ENCODE measurements at places on chromosomes 1 and 21.

DNA sequence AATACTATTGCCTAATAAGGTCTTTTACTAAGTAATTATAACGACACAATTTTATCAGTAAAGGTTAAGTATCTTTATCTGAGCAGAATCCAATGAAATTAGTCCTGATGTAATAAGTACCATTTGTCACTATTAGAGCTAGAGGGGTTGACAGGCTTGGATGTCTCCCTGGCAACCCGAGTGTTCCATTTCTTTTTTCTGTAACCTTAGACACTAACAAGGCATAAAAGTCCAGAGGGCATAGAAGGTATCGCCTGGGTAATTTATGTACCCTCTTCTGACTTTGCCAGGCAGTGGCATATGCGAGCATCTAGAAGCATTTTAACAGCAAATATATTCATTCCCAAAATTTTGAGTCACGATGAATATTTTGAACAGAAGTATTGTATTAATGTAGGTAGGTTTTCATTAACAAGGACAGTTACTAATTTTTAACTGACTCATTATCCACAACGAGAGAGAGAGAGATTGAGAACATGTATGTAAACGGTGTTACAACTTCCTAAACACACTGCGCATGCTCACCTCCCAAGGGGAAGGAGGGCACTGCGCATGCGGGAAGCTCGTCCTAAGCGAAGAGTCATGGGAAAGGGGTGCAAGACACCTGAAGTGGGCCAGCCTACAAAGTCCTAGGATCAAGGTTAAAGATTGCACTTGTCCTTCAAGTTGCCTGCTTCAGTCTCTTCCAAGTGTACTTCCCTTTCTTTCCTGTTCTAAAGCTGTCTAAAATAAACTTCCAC, 423.9 kb downstream of the DSCAM start:
- no peak for DNase-seq

GRCh38 chr1:225603538-225604354, 49.2 kb downstream of the ENAH start:
- no peak for DNase-seq

DNA sequence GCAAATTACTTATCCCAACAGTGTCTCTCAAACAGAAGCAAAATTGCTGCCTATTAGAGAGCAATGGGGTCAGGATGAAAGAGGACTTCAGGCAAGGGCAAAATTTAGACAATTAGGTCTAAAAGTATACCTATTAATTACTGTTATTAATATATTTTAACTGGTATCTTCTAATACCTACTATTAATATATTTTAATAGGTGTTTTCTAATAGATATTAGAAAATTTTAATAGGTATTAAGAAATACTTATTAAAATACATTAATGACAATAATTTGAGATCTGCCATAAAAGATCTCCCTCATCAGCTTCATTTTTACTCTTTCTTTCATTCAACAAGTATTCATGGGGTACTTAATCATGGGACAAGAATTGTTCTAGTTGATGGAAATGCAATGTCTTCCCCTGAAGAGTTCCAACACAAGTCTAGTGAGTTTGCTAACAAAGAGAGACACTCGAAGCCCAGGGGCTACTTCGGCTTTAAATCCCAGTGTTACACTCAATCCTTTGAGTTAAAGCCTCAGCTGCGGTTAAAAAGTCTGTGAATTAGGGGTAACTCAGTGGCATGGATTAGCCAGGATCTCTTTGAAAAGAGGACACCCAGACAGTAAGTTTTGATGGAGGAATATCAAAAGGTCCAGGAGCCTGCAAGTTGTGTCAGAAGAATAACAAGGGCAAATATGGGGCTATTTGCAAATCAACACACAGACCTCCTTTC, 44.1 kb downstream of the STYXL2 start:
- DNase-seq: no peak

DNA sequence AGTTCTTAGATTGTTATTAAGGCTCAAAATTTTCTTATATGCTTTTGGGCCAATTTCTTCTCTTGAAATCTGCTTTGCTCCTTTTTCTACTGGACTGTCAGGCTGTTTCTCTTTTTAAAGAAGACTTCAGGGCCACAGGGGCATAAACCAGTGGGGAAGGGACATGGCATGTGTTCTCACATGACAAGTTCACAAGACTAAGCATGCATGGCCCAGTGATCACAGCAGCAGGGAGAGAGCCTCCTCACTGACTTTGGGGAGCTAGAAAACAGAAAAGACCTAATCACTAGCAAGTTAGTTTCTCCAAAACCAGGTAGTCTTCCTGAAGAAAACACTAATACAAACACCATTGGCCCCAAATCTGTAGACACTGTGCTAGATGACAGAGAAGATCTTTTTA, 64.8 kb downstream of the RAB3GAP2 start:
- no peak for DNase-seq

DNA sequence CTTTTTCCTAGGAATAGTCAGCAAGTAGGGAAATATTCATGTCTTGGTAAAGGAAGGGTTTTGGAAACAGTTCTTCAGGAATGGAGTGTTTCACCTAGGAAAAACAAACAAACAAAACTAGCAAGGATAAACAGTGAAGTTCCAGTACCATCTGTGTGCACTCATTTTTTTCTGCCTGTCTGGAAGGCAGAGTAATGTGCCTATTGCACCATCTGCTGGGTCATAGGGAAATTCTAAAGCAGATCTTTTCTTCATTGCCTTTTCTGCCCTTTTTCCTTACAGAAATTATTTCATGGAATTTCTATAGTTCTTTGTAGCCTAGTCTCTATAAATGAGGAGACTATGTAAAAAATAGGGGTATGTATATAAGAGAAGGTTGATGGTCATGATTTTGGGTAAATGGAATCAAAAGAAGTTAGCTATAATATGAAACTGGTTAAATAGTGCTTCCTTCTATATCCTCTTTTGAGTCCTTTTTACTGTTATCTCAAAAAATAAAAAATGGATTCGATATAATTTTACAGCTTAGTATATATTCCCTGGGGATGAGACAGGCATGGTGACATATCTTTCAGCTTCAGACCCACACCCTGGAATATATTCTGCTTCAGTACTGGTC, 3.4 kb upstream of the HRNR start:
- no peak for DNase-seq

DNA sequence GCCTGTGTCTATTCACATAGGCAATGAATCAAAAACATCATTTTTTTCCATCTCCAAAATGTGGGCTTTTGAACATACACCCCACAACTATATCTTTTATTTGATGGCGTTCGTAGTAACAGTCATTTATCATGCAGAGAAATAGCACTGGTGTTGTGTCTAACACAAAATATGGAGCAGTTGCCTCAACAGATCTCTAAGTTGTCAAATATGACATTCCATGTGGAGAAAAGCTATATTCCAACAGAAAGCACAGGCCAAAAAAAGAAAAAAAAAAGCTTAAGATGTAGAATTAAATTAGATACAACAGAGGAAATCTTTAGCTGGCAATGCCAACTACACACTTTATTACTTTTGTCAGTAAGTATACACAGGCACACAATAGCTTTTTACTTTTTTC, 411.7 kb downstream of the BRINP3 start:
- no peak for DNase-seq

- DNase-seq: no peak
These were observed 38.7 kb upstream of the PDC start for GRCh38 chr1:186499571-186499970.

DNA sequence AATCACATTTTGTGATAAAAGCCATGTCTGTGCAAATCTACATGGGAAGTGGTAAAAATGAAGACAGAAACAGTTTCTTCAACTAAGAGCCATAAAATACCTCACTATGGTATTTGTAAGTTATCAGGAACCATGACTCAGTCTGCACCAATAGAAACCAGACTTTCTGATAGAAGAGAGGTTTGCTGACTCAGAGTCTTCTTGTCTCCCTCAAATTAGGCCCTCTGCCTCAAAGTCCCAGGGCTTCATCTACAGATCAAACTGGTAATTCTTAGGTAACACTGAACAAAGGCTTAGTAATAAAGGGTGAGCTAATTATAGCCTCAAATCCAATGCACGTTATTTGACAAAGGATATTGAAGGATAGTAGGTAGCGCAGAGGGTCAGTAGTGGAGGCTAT, 30.9 kb upstream of the SSX2IP start:
- DNase-seq: no peak

DNA sequence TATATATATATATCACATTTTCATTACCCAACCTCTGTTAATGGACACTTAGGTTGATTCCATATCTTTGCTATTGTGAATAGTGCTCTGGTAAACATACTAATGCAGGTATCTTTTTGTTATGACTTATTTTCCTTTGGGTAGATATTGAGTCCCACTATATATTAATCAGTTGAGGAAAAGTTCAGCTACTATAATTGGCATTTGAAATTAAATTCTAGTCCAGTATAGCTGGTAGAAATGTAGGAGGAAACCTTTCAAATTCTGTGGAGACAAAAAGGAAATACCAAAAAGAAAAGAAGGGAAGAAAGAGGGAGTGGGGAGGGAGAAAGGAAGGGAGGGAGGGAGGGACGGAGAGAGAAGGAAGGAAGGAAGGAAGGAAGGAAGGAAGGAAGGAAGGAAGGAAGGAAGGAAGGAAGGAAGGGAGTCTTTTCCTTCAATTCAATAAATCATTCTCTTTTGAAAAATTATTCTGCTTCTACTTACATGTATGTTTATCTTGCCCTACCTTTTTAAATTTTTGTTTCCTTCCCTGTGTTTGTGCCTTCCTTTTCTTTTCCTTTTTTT, 311.9 kb downstream of the TPR start:
- no peak for DNase-seq

DNA sequence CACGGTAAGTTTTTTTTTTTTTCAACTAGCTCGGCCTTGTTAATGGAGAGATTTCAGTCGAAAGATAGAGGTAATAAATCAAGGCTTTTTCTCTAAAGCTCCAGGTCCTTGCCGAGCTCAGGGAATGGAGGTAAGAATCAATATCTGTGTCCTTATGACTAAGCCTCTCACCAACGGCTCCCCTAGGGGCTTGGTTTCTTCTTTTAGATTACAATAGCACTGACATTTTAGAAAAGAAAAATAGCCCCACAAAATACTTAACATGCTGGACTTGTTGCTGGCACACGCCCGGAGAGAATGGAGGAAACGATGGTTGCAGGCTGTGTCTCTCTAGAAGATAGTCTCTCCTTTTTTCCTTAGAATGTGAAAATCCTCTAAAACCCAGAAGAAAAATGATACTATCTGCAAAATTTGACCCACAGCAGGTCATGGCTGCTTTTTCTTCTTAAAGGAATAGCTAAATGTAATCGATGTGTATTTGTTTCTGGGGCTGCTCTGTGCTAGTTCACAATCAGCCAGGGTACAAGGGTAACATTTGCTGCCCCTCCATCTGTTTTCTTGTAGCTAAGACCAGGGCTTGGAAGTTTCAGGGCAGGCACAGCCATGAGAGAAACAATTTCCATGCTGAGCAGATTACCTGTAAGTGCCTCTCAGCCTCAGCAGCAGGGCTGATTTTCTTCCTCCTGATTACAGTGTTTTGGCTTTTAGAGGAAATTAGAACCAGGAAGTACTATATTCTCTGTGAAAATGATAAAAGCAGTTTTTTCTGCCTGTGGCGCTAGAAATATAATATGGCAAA, 86.2 kb upstream of the GNG12 start:
- DNase-seq: no peak

DNA sequence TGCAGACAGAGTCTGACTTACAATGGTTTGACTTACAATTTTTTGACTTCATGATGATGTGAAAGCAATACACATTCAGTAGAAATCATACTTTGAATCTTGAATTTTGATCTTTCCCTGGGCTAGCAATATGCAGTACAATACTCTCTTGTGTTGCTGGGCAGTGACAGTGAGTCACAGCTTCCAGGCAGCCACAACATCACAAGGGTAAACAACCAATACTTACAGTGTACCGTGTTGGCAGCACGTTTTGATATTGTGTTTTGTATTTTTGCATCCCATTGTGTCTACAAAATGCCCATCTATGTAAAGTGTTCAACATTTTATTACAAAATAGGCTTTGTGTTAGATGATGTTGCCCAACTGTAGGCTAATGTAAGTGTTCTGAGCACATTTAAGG, 150.9 kb downstream of the NTMT2 start:
- no peak for DNase-seq

- DNase-seq: no peak
These were observed 61.0 kb upstream of the NEK2 start for GRCh38 chr1:211736351-211736915.

GRCh38 chr1:95048317-95048716, 24.4 kb downstream of the ALG14 start:
- no peak for DNase-seq

- no peak for DNase-seq
These were observed 67.9 kb upstream of the EFHD2 start for GRCh38 chr1:15341634-15342407.

DNA sequence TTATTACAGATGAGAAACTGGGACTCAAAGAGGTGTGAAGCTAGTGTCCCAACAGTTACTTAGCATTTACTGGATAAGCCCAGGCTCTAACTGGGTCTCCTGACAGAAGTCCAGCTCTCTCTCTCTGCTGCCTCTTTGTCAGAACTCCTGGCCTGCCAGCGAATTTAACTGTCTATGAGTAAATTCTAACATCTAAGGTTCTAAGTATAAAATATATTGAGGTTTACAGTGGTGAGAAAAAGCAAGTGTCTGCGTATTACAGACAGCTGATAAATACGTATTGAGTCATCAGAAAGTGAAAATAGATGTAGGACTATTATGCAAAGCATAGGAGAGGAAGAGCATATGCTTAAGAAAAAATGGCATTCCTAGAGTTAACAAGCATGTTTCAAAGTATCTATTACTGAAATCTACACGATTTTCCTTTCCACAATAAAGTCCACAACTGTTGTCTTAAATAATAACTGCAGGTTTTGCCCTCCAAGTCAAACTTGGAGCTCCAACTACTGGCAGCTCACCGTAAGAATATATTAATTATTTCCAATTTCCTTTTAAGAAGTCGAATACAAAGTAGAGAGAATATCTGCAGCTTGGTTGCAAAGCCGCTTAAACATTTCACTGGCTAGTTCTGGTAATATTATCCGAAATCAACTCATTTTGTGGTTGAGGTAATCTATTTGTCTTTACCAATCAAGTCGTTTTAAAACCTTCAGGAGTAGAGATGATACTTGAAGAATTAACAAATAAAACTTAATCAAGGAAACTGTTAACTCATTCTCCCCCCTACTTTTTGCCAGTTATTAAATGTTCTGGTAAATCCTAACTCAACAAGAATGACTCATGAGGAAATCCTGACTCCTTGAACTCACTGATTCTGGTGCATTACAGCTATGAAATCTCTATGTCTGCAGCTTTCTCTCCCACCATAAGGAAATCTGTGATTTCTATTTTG, 1.4 kb upstream of the RGS2 start:
- DNase-seq: no peak

DNA sequence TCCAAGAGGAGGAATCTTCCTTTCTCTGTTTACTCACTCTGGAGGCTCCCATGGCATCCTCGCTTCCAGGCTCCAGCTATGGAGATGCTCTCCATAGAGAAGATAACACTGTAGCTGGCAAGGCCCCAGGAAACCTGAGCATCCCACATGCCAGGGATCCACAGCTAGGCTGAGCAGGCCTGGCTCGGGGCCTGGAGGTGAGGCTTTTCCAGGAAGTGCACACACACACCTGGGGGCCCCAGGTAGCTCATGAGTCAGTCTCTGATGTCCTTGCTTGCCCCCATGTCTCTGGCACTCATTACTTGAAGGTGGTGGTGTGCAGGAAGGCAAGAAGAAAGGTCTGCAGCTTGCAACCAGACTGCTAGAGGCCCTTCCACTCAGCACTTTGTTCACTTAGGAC, 5.5 kb upstream of the LCE5A start:
- no peak for DNase-seq

GRCh38 chr1:11321656-11322491, 48.9 kb downstream of the UBIAD1 start:
- no peak for DNase-seq

All from stimulated activated CD8-positive, alpha-beta memory T cell treated with anti-CD3 and anti-CD28 coated beads, Interleukin-4, amount 100 ng/mL, for 4 hours (primary cell).